Activated naive CD4-positive, alpha-beta T cell (primary cell): ENCODE measurements at places on chromosomes 2 and 18.

DNA sequence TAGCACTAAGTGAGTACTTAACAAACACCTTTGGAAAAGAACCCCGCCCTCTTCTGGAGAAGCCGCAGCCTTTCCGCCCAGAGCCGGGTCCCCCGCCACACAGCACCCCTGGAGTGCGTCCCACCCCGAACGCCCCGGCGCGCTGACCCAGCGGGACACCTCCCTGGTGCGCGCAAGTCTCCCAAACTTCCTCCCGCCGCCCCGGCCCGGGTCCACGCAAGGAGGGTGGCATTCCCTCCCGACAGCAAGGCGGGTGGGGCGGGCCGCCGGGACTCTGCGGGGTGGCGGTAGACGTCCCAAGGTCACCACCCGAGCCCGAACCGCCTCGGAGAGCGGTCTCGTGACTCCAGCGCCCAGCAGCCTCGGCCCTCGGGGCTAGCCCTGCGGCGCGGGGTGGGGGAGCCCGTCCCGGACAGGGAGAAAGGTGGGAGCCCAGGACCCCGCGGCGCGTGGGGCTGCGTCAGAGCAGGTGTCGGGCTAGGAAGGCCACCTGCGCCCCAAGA is 598 bp downstream of the CCDC93 start:
- peak; percentile 23 for DNase-seq

GRCh38 chr2:215149486-215149885 is 11.1 kb upstream of the ABCA12 start:
- DNase-seq = no peak

- DNase-seq = no peak
Measured at GRCh38 chr2:127034883-127035611, 71.9 kb downstream of the BIN1 start.

DNA sequence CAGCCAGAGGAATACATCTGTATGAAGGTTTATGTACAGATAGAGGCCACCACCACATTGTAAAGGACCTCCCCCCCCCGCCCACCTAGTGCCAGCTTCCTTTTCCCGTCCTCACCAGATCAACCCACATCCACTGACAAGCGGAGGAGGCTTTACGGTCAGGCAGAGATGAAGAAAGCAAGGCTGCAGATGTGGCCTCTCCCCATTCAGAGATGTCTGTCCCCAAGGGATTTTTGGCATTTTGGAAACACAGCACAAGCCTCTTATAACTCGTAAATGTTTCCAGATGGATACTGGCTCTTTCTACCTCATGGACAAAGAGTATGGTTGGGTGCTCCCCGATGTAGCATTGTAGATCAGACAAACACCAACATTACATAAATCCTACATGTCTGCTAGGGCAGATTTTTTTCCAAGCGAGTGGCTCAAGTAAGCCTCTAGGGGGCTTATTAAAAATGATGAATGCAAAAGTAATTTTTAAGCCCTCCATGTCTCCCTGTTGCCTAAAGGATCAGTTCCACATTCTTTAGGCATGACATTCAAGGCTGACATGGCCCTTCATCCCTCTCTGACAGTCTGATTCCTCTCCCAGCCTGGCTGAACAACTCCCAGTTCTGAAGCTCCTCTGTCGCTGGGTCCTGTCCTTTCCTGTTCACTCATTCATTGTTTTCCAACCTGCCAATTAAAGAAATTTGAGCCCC is 11.7 kb downstream of the VIT start:
- DNase-seq = no peak
